ENCODE measurements at places on chromosomes 2 and 18.

DNA sequence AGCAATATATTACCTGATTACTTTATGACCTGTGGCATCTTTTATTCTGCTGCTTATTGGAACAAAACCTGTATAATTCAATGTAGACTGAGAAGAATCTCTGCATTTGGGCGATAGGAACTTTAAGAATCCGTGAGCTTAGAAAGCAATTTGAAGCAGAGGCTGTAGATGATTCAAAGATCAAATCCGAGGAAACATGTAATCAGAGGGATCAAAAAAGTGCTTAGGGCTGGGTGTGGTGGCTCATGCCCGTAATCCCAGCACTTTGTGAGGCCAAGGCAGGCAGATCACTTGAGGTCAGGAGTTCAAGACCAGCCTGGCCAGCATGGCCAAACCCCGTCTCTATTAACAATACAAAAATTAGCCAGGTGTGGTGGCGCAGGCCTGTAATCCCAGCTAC lies 198.4 kb downstream of the MTX2 start:
- no peak for DNase-seq

- no peak for DNase-seq
Measured at GRCh38 chr2:134289225-134289624, 35.4 kb downstream of the MGAT5 start.

DNA sequence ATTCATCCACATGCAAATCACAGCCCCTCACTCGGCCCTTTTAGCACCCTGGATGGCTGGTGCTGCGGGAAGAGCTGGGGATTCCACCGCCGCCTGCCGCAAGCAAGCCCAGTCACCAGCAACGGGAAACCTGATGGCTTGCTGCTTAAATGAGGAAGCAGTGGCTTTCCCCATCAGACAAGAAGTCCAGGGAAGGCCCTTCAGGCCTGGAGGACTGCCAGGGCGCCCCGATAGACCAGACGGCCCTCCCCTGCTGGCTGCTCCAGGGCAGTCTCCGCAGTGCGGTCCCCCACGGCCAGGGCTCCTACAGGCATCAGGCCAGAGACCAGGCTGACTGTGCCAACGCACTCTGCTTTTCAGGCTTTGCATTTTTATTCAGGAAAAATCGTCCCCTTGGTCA lies 439.1 kb downstream of the EIPR1 start:
- no peak for DNase-seq

DNA sequence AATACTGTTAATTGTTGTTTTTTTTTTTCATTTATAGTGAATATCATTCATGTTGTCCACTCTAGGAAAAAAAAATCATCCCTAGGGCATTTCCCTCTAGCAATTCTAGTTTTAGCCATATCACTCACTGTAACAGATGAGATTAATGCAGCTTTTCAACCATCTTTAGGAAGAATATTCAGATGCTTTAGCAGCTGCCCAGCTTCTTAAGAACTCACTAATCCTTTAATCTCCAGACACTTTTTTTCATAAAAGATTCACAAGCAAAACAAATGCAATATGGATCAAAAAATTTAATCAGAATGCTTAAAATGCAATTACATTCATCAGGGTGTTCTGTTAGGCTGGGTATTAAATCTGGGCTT lies 692.6 kb downstream of the ERBB4 start:
- no peak for DNase-seq

DNA sequence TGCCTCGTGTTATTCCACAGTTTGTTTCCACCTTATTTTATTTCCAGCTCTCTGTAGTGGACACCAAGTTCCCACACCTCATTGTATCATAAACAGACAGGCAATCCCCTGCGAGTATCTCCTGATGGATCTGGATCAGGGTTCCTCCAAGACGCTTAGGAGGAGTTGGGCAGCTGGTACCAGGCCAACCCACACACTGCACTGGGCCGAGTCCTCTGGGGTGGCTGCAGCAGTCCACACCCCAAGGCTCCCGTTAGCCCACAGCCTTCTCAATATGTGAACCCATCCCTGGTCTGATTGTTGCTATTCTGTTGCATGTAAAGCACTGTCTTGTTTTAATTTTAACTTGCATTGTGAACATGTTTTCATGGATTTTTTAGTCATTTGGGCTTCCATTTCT lies 178.8 kb upstream of the RAB6C start:
- no peak for DNase-seq

- no peak for DNase-seq
Measured at GRCh38 chr2:71832388-71832787, 315.3 kb downstream of the CYP26B1 start.

DNA sequence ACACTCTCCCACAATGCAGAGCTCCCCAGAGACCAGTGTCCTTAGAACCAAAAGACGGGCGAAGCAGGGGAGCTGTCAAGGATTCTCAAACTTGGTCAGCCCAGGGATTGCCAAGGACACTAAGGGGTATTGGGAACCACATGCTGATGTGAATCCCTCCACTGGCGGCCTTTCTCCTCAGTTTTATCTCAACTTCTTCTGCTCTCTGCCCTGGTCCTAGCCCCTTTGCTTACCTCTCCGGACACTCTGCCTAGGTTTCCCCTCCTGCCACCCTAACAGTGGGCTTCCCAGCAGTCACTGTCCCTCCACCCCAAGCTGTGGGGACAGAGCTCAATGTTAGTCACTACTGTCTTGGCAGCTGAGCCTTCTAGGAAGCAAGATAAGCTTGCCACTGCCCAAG lies 61.1 kb downstream of the POLR1A start:
- DNase-seq = no peak

DNA sequence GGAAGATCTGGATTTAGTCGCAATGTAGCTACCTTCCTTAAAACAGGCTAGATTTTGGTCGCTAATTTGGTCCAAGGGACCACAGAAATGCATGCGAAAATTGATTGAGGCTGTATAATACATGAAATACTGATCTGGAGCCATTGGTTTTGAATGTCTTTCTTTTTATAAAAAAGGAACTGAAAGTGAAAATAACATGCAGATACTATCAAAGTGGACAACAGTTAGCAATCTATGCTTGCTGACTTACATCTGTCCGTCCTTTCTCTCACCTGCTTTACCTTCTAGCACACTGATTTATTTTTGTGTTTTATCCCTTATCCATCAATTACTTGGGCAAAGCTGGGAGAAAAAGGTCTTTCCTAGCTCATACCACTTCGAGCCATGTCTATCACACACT lies 1459.8 kb upstream of the ACVR2A start:
- no peak for DNase-seq

GRCh38 chr2:132804051-132804450 lies 134.0 kb upstream of the LYPD1 start:
- no peak for DNase-seq

GRCh38 chr18:13308369-13308768 lies 89.8 kb downstream of the LDLRAD4 start:
- DNase-seq = no peak

GRCh38 chr2:32450851-32451250 lies 94.0 kb downstream of the BIRC6 start:
- no peak for DNase-seq

DNA sequence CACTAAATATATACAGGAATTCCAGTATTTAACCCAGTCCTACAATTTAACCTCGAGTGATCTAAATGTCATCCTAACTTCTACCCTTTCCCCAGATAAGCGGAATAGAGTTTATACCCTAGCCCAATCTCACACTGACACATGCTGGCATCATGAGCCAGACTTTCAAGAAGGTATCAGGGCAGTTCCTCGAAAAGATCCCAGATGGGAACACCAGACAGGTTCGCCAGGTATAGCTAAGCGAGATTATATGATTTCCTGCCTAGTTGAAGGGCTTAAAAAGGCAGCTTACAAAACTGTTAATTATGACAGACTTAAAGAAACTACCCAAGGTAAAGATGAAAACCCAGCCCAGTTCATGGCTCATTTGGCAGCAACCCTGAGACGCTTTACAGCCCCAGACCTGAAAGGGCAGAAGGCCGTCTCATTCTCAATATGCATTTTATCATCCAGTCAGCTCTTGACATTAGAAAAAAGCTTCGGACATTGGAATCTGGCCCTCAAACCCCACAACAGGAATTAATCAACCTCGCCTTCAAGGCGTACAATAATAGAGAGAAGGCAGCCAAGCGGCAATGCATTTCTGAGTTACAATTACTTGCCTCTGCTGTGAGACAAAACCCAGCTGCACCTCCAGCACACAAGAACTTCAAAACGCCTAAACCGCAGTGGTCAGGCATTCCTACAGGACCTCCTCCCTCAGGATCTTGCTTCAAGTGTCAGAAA lies 668.2 kb upstream of the PKDCC start:
- DNase-seq = no peak

DNA sequence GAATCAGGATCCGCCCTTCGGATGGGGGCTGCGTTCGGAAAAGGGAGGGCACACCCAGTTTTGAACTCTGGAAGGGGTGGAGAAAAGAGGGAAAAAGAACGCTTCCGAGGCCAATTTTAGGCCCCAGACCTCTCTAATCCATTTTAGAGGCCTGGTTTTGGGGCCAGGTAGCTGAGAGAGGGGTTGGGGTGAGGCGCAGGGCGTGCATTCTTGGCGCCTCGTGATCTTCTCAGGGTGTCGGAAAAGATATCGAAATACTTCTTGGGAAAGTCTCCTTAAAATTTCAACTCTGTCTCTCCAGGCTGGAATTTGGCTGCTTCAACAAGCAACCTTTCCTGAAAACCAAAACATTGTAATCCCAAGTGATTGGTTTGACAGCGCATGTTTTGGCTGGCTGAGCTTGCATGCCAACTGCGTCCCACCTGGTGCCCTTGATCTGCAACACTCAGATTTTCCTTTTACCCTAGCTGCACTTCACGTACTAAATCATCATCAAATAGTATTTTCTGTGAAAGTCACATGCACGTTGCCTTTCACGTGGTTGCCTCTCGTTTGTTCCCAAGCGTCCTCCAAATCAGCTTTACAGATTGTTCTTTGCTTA lies 864 bp upstream of the XPO1 start:
- peak; percentile 25 for DNase-seq

GRCh38 chr2:143717053-143717452 lies 587.8 kb downstream of the ARHGAP15 start:
- no peak for DNase-seq

GRCh38 chr2:140276661-140277060 lies 1496.5 kb upstream of the NXPH2 start:
- DNase-seq = no peak

DNA sequence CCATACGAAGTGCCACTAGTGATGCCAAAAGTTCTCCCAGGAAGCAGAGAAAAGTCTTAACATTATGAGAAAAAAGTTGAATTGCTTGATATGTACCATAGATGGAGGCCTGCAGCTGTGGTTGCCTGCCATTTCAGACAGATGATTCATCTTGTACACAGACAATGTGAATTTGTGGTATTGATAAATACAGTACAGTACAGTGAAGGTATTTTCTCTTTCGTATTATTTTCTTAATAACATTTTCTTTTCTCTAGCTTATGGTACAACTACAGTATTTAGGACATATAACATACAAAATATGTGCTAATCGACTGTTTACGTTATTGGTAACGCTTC lies 33.6 kb upstream of the VWC2L start:
- no peak for DNase-seq

Measured in activated T-helper 1 cell treated with anti-CD3 and anti-CD28 coated beads, Interleukin-2, amount 50 U/mL, for 16 hours (primary cell).